Cardiac muscle cell (in vitro differentiated cells and primary cell): ENCODE measurements at places on chromosomes 1 and 21. TPM values are rescaled to one million over a fixed set of nuclear protein-coding genes. Genes with fewer than 3 reads are reported as not detected.

- no peaks in the 10 kb centered on the region for H3K27me3 ChIP-seq
- H3K36me3 ChIP-seq, result no peaks in the 10 kb centered on the region
- no peaks in the 10 kb centered on the region for H3K4me1 ChIP-seq
- no peak overlapping the region for H3K27ac ChIP-seq
- H3K4me3 ChIP-seq, result no peak overlapping the region
Measured at GRCh38 chr1:101227837-101228236, 9.0 kb upstream of the S1PR1 start.

- H3K36me3 ChIP-seq, result no peaks in the 10 kb centered on the region
- no peak overlapping the region for H3K27ac ChIP-seq
- no peak overlapping the region for H3K4me3 ChIP-seq
- DNase-seq, result no peak
- peaks cover 49% of the 10 kb centered on the region for H3K4me1 ChIP-seq
Measured at GRCh38 chr1:117094841-117095604, 26.5 kb downstream of the TRIM45 start.

GRCh38 chr21:27070861-27071670, 104.2 kb upstream of the ADAMTS5 start:
- no peak overlapping the region for H3K4me3 ChIP-seq
- no peak for DNase-seq
- no peaks in the 10 kb centered on the region for H3K36me3 ChIP-seq
- H3K27me3 ChIP-seq, result no peaks in the 10 kb centered on the region
- H3K4me1 ChIP-seq, result peaks cover 7% of the 10 kb centered on the region

GRCh38 chr1:43558346-43558841, 27.7 kb downstream of the PTPRF start:
- peaks cover 14% of the 10 kb centered on the region for H3K4me1 ChIP-seq
- H3K4me3 ChIP-seq, result no peak overlapping the region
- peak overlapping the region; percentile 77 for H3K27ac ChIP-seq
- DNase-seq, result peak; percentile 88
- no peaks in the 10 kb centered on the region for H3K36me3 ChIP-seq

DNA sequence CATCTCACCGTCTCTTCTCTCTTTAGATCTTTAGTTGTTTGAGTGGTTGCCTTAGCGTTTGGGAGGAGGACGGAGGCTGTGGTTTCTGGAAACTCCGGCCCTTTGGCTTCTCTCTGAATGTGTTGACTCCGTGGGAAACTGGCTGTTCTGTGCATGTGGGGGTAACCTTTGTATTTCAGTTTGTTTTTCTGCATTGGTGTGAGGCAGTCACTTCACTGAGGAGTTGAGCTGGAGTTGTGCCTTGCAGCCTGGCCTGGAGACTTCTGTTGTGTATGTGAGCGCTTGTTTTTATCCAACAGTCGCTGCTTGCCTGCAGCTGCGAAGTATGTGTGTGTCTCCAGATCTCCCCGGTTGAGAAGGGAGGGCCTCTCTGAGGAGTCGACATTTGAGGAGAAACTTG, 33.6 kb downstream of the CLDN14 start:
- H3K27me3 ChIP-seq, result no peaks in the 10 kb centered on the region
- no peaks in the 10 kb centered on the region for H3K36me3 ChIP-seq
- DNase-seq, result peak; percentile 55
- H3K4me3 ChIP-seq, result no peak overlapping the region
- no peak overlapping the region for H3K27ac ChIP-seq
- H3K4me1 ChIP-seq, result no peaks in the 10 kb centered on the region

- no peaks in the 10 kb centered on the region for H3K4me1 ChIP-seq
- H3K27me3 ChIP-seq, result no peaks in the 10 kb centered on the region
- no peak overlapping the region for H3K27ac ChIP-seq
- no peaks in the 10 kb centered on the region for H3K36me3 ChIP-seq
Measured at GRCh38 chr1:17093822-17094393, 25.3 kb downstream of the PADI2 start.

DNA sequence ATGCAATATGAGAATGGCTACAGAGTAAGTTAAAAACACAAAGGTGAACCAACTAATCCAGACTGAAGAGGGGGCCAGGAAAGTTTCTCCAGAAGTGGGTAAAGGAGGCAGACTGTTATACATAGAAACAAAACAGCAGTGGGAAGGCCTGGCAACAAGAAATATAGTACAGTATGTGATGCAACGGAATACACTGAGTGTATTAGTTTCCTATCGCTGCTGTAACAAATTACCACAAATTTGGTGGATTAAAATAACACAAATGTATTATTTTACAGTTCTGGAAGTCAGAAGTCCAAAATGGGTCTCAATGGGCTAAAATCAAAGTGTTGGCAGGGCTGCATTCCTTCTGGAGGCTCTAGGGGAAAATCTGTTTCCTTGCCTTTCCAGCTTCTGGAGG, 95.2 kb downstream of the ZSWIM5 start:
- no peaks in the 10 kb centered on the region for H3K27me3 ChIP-seq
- no peaks in the 10 kb centered on the region for H3K4me1 ChIP-seq
- no peak overlapping the region for H3K4me3 ChIP-seq
- no peaks in the 10 kb centered on the region for H3K36me3 ChIP-seq

- DNase-seq, result peak; percentile 38
- no peaks in the 10 kb centered on the region for H3K27me3 ChIP-seq
- peaks cover 17% of the 10 kb centered on the region for H3K4me1 ChIP-seq
- H3K36me3 ChIP-seq, result no peaks in the 10 kb centered on the region
- no peak overlapping the region for H3K27ac ChIP-seq
- H3K4me3 ChIP-seq, result no peak overlapping the region
Measured at GRCh38 chr1:74767490-74767889, 34.5 kb downstream of the TYW3 start.

GRCh38 chr1:211206981-211207380, 52.2 kb upstream of the RCOR3 start:
- DNase-seq, result no peak
- no peaks in the 10 kb centered on the region for H3K36me3 ChIP-seq
- no peak overlapping the region for H3K27ac ChIP-seq
- no peaks in the 10 kb centered on the region for H3K27me3 ChIP-seq
- no peaks in the 10 kb centered on the region for H3K4me1 ChIP-seq

GRCh38 chr1:73104749-73105148, 822.4 kb upstream of the NEGR1 start:
- no peak overlapping the region for H3K4me3 ChIP-seq
- no peaks in the 10 kb centered on the region for H3K27me3 ChIP-seq
- no peaks in the 10 kb centered on the region for H3K4me1 ChIP-seq
- no peak for DNase-seq
- no peak overlapping the region for H3K27ac ChIP-seq

- no peak overlapping the region for H3K4me3 ChIP-seq
- H3K4me1 ChIP-seq, result no peaks in the 10 kb centered on the region
- no peak overlapping the region for H3K27ac ChIP-seq
- no peak for DNase-seq
- H3K27me3 ChIP-seq, result no peaks in the 10 kb centered on the region
Measured at GRCh38 chr1:169943963-169944526, 50.3 kb upstream of the SCYL3 start.

DNA sequence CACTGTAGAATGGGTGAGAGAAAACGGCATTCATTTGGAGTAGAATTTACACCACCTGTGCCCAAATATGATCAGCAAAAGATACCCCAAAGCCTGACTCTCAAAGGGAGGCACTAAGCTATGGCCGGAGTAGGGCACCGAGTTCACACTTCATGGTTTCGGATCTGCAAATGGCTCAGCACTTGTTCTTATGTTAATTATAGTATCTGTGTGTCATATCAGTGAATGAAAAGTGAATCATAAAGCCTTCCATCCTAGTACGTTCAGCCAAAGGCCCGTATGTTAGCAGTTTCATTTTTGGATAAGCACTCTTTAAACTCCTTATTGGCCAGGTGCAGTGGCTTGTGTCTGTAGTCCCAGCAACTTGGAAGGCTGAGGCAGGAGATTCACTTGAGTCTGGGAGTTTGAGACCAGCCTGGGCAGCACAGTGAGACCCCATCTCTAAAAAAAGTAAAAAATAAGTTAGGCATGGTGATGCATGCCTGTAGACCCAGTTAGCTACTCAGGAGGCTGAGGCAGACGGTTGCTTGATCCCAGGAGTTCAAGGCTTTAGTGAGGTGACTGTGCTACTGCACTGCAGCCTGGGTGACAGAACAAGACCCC, 4.9 kb upstream of the CORT start:
- H3K27ac ChIP-seq, result no peak overlapping the region
- no peaks in the 10 kb centered on the region for H3K36me3 ChIP-seq
- no peaks in the 10 kb centered on the region for H3K4me1 ChIP-seq
- no peak overlapping the region for H3K4me3 ChIP-seq
- no peaks in the 10 kb centered on the region for H3K27me3 ChIP-seq
- DNase-seq, result no peak

DNA sequence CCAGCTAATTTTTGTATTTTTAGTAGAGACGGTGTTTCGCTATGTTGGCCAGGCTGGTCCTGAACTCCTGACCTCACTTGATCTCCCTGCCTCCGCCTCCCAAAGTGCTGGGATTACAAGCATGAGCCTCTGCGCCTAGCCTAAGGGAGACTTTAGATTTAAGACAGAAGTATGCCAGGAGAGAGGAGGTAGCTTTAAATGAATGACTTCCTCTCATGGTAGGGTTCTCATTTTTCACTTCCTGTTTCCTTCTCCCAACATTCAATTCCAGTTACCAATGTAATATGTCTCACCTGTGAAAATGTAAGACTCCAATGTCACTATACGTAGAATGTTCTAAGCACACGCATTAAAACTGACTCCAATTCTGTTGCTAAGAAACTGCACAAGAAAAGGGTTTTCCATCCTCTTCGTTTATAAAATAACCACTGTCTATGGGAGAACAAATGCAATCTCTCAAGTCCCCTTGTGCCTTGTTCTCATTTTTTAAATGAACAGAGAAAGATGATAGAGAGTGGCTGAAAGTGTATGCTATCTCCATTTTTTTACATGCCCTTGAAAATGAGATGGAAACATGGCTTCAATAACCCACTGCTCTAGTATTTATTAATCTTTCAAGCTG, 140.0 kb downstream of the SLC45A1 start:
- DNase-seq, result no peak
- H3K4me1 ChIP-seq, result peaks cover 15% of the 10 kb centered on the region
- H3K36me3 ChIP-seq, result no peaks in the 10 kb centered on the region
- H3K4me3 ChIP-seq, result no peak overlapping the region

GRCh38 chr1:76786222-76786621, 81.1 kb upstream of the ST6GALNAC5 start:
- H3K27me3 ChIP-seq, result no peaks in the 10 kb centered on the region
- no peaks in the 10 kb centered on the region for H3K4me1 ChIP-seq
- no peak overlapping the region for H3K27ac ChIP-seq

- no peaks in the 10 kb centered on the region for H3K36me3 ChIP-seq
- H3K4me3 ChIP-seq, result no peak overlapping the region
- no peaks in the 10 kb centered on the region for H3K4me1 ChIP-seq
- H3K27ac ChIP-seq, result no peak overlapping the region
Measured at GRCh38 chr1:3515774-3516480, 61.5 kb downstream of the ARHGEF16 start.

GRCh38 chr1:57270927-57271698, 152.7 kb downstream of the DAB1 start:
- no peak overlapping the region for H3K27ac ChIP-seq
- H3K27me3 ChIP-seq, result no peaks in the 10 kb centered on the region
- no peak for DNase-seq
- no peaks in the 10 kb centered on the region for H3K36me3 ChIP-seq

GRCh38 chr1:4652631-4653327, 1.6 kb upstream of the AJAP1 start:
- H3K36me3 ChIP-seq, result no peaks in the 10 kb centered on the region
- no peaks in the 10 kb centered on the region for H3K4me1 ChIP-seq
- no peak overlapping the region for H3K4me3 ChIP-seq
- DNase-seq, result peak; percentile 52

GRCh38 chr1:187871177-187871845, 1042.6 kb downstream of the PLA2G4A start:
- peak; percentile 26 for DNase-seq
- no peaks in the 10 kb centered on the region for H3K4me1 ChIP-seq
- H3K27ac ChIP-seq, result no peak overlapping the region
- H3K4me3 ChIP-seq, result no peak overlapping the region

DNA sequence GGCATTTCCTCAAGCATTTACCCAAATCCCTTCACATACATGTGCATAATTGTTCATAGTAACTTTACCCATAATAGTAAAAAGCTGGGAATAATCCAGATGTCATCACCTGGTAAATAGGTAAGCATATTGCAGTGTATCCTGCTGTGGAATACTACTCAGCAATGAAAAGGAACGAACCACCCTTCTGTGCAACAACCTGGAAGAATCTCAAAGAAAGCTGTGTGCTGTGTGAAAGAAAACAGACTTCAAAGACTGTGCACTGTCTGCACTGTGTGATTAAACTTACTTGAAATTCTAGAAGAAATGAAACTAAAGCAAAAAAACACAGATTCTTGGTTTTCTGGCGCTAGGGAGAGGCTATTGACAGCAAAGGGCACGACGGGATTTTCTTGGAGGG, 13.5 kb downstream of the TFF2 start:
- H3K27me3 ChIP-seq, result no peaks in the 10 kb centered on the region
- H3K4me3 ChIP-seq, result no peak overlapping the region
- no peaks in the 10 kb centered on the region for H3K36me3 ChIP-seq
- no peak overlapping the region for H3K27ac ChIP-seq

DNA sequence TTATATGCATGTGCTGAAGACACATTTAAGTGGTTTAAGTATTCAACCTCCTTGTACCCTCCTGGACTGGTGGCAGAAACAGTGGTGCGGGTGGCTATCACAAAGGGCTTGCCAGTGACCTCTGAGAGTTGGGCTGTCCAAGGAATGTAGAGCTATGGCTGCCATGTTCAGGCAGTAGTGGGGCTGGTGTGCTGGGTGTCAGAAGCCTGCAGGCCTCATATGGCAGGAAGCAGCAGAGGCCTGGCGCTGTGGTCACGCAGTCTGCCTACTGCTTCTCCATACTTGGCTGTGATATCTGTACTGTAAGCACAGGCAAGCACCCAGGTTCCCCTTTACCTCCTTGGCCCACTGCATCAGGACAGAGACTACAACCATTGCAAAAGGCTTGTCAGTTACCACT, 870.0 kb downstream of the LRRIQ3 start:
- no peaks in the 10 kb centered on the region for H3K27me3 ChIP-seq
- H3K4me1 ChIP-seq, result no peaks in the 10 kb centered on the region
- no peaks in the 10 kb centered on the region for H3K36me3 ChIP-seq
- no peak overlapping the region for H3K4me3 ChIP-seq
- no peak for DNase-seq

DNA sequence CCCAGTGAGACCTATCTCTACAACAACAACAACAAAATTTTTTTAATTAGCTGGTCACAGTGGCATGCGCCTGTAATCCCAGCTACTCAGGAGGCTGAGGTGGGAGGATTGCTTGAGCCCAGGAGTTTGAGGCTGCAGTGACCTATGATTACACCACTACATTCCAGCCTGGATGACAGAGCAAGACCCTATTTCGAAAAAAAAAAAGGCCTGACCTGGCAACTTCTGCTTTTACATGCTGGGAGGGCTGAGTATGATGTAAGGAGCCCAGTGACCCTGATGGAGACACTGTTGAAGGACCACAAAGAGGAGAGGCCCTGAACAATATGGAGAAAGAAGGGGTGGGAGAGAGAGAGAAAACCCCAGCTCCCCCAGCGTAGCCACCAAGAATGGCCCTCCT, 9.2 kb upstream of the VPS26C start:
- DNase-seq, result no peak
- H3K36me3 ChIP-seq, result no peaks in the 10 kb centered on the region
- H3K4me1 ChIP-seq, result no peaks in the 10 kb centered on the region

Gene CCDC24
- 20.8 and 26.5 TPM in 2 replicates for total RNA-seq

Gene VSIG8
- total RNA-seq, result not detected in 2 replicates

Gene ASCL5
- 0.18 and 0.88 TPM in 2 replicates for total RNA-seq

Gene UBL4B
- 0.09 TPM in 1 of 2 replicates, not detected in the other for total RNA-seq

Gene CYP4A22
- not detected in 2 replicates for total RNA-seq
